GM20000 (cell line): ENCODE measurements at places on chromosomes 1 and 21.

DNA sequence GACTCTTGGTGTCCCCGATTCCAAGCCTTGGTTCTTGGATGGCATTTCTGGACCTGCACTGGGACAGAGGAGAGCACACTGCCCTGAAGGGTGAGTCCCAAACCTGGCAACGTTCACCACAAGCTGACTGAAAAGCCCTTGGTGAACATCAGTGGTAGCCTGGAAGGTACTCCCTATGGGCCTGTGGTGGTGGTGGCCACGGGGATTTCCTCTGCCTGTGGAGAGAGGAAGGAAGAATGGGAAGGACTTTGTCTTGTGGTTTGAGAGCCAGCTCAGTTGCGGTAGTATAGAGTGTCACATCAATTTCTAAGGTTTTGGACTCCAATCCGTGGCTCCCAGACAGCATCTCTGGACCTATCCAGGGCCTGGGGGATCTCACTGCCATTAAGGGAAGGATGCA lies 50.7 kb downstream of the DNAH14 start:
- DNase-seq: no peak

GRCh38 chr1:171196351-171196750 lies 11.3 kb downstream of the FMO2 start:
- no peak for DNase-seq

DNA sequence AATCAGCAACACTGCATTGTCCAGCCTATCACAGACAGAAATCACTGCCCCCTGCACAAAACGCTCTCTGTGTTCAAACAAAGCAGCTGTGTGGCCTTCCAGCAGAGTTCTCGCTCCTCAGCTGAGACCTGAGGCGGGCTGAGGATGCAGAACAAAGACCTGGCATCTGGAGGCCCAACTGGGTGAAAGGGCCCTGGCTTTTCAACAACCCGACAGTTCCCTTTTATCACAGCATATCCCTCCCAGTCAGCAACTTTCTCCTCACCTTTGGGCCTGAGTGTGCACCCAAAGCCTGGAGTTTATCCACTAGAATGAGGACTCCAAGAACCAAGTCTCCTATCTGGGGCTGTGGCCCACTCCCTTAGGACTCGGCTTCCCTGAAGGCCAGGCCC lies 42.6 kb upstream of the A3GALT2 start:
- DNase-seq: no peak

DNA sequence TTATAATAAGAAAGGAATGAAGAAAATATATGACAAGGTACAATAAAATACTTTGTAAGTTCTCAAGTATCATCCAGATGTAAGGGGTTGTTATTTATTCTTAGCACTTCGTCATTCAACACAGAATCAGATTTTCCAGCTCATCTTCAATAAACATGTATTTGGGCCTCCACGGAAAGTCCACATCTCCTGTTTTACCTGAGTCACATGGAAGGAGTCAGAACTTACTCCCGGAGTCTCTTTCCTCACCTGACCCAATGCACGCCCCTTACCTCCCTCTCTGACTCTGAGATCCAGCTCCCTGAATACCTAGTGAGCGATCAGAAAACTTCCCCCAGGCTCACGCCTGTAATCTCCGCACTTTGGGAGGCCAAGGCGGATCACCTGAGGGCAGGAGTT lies 1.5 kb upstream of the PMVK start:
- no peak for DNase-seq

- DNase-seq: no peak
These were observed 7.4 kb downstream of the TRNP1 start for GRCh38 chr1:27000817-27001460.

GRCh38 chr1:65175171-65176055 lies 27.4 kb downstream of the AK4 start:
- no peak for DNase-seq

DNA sequence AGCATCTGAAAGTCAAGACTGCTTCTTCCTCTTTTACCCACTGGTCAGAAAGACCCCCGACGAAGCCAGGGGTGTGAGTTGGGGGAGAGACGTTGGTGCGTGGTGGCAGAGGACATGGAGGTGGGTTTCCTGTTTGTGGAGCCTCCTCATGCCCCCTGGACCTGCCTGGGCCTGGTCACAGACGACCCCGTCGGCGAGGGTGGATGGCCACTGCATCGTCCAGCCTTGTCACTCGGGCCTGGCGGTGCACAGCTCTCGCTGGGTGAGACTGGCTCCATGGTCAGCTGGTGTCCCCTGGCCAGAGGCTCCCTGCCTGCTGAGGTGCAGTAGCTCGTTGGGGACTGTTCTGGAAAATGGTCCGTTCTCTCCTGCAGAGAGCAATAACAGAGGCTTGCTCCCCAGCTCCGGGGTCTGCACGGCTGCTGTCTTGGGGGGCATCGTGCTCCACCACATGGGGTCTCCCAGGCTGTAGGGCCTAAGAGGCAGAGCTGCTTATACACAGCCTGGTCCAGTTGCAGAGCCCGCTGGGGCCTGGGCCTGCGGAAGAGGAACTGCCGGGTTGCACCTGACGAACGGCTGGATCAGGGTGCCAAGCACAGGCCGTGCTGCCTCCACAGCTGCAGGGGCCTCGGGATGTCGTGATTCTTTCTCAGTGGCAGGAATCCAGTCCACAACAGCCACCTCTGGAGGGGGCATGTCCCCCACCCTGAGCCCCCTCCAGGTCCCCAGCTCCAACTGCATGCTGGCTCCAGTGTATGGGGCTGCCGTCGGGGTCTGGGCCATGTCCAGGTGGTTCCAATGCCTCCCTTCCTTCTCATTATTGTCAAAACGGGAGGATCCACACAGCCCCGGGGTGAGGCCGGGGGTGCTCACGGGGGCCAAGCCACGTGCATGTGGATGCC lies 18.0 kb upstream of the ACTRT2 start:
- no peak for DNase-seq

GRCh38 chr1:9376886-9377333 lies 84.2 kb downstream of the SPSB1 start:
- no peak for DNase-seq

DNA sequence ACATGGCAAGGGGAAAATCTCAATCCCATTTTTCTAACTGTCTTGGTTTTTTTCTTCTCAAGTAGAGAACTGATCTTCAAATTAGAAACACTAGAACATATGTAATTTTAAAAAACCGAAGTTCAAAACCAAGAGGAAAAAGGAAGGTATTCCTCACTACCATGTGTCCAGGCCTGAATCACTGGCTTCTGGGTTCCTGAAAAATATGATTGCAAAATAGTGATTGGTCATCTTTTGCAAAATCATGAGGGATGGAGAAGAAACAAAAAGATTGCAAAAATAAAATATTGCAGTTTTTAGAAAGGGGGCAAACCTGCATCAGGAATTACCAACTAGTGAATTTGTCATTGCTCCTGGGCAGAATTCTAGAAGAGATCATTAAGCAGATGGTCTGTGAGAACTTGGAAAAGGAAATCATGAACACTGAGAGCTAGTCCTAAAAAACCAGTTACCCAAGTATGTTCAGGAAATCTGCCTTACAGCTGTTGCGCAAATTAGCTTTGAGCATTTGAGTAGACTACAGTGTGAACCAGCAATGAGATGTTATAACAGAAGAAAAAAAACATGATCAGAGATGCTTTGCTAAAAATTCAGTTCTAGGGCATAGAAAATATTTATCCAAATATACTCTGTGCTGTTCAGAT lies 49.4 kb downstream of the SPATA46 start:
- DNase-seq: no peak

- DNase-seq: no peak
These were observed 82.6 kb upstream of the DPYD start for GRCh38 chr1:98003442-98003841.
